Mesendoderm (in vitro differentiated cells): ENCODE measurements at places on chromosomes 11 and 22.

DNA sequence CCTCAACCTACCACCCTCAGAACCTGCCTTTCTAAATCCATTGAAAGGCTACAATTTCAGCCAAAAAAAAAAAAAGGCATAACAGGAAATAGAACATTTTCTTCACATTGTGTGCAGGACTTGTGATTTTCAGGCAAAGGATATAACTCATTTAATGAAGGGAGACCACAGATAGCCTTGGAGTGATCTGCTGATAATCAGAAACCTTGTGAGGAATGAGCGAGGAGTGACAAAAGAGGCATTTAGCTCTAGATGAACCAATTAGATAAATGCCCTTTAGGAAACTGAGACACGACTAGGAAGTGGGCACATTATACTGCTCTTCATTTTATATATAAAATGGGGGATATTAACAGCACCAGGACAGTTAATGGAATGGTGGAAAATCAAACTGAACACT, 216.5 kb upstream of the GRIA4 start:
- DNase-seq = peak; percentile 4

DNA sequence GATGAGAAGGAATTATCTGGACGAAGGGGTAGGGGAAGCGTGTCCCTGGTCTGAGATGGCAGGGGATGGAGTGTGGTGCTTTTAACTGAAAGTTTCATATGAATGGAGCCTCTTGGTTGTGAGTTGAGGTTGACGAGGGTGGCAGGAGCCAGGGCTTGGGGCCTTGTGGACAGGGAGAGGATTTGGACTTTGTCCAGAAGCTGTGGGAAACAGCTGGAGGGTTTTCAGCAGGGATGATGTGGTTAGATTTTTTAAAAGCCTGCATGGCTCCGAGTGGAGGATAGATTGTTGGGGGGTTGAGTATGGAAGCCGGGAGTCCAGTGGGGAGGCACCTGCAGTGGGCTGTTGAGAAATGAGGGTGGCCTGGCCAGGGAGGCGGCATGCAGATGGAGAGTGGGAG, 24.8 kb downstream of the MYO7A start:
- DNase-seq = no peak

DNA sequence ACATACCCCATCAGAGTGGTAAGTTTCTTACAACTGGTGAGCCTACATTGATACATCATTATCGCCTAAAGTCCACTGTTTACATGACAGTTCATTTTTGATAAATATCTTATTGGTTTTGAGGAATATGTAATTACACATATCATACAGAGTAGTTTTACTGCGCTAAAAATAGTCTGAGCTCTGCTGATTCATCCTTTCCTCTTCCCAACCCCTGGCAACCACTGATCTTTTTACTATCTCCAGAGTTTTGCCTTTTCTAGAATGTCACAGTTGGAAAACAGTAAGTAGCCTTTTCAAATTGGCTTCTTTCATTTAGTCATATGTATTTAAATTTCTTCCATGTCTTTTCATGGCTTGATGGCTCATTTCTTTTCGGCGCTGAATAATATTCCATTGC, 112.8 kb downstream of the LARGE1 start:
- no peak for DNase-seq

GRCh38 chr11:33706546-33706945, 5.9 kb upstream of the C11orf91 start:
- no peak for DNase-seq

DNA sequence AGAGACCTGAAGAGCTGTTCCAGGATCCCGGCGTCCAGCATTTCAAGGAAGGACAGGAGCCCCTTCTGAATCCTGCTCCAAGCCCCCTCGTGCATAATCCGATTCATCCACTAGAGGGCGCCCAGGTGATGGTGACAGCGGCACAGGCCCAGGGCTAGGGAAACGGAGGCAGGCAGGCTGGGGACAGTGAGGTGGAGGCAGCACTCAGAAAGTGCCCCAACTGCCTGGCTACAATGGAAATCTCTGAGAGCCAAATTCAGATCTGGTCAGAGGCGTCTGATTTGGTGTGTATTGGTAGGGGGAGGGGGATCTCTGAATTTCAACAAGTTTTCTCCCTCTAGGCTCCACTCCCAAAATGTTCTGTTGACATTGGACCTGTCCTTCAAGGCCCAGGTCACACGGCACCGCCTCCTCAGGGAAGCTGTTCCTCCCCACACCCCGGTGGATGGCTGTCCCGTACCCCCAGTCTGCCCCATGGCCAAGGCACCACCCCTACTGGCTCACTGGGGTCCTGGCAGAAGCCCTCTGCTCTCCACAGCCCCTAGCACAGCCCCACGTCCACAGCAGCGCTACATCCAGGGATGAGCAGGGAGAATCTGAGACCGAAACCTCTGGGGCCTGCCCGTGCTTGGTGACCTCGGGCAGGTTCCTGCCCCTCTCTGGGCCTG, 142.9 kb downstream of the CRYBB2 start:
- peak; percentile 69 for DNase-seq

DNA sequence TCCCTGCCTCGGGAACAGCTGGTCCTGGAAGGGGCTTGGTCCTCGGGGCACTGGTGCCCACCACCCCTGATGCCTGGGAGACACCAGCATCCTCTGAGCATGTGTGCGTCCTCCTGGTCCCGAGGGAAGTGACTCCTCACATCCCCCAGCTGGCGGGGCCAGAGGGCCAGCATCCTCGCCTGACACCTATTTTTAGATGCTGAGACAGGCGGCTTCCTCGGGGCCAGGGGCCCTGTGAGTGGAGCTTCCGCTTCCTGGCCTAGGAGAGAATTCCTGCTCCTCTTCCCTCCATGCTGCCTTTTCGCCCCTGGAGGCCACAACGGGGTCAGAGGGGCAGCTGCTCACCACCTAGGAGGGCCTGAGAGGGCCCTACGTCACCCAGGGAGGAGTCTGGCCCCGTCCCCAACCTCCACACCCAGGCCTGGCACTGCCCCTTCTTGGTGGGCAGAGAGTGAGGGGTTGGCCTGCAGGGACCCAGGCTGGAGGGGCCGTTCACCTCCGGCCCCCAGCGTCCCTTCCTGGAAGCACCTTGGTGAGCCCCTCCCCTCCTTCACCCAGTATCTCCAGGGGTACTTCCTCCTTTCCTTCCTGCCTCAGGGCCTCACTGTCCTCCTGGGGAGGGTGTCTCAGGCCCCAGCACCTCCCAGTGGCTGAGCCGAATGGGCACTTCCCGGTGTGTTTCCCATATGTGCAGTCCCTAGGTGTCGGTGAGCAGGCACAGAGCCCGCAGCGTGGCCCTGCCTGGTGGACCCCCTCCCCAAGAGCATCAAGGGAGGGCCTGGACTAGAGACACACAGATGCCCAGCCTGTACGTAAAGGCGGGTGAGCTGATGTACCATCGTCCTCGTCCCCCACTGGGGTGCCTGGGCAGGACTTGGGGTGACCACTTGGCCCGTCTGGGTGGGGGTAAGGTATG, 6.1 kb downstream of the CD81 start:
- DNase-seq = peak; percentile 53

GRCh38 chr11:118057251-118058145, 19.4 kb upstream of the TMPRSS4 start:
- no peak for DNase-seq

GRCh38 chr11:131284041-131284440, 86.4 kb upstream of the NTM start:
- DNase-seq = no peak

GRCh38 chr22:27626675-27627443, 174.7 kb downstream of the MN1 start:
- peak; percentile 49 for DNase-seq

DNA sequence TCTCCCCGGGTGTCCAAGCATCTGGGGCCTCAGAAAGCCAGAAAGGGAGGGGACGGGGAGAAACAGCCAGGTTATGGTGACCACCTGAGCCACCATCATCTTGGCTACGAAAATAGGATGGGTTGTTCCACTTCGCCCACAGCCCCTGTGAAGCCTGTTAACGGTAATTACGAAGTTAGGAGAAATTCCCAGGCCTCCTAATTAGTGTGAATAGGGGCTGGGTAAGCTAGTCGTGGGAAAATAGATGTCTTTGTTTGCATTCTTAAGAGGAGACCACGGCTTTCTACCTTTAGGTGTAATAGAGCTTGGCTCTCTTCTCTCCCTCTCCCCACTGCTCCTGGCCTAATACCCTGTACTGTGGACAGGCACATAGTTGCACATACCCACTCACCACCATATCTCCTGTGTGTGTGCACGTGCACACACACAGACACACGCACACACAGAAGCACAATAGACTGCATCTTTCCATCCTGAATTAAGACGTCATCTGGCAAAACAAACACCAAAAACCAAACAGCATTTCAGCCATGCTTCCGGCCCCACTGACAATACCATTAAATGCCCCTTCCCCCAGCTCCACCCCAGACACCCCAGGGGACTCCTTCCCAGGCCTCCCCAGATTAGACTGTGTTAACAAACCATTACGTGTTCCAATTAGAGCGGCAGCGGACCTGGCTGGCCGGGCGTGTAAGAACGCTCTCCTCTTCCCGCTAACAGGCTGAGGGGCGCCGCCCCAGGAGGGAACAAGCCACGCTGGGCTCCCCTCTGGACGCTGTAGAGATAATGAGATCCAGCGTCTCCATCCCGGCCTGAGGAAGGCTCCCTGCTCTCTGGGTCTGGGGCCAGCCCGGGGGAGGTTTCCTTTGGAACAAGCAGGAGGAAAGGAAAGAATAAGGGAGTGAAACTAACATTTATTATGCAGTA, 72.8 kb downstream of the TP53I11 start:
- peak; percentile 61 for DNase-seq

- DNase-seq = no peak
These were observed 25.8 kb downstream of the CDPF1 start for GRCh38 chr22:46224044-46224897.

DNA sequence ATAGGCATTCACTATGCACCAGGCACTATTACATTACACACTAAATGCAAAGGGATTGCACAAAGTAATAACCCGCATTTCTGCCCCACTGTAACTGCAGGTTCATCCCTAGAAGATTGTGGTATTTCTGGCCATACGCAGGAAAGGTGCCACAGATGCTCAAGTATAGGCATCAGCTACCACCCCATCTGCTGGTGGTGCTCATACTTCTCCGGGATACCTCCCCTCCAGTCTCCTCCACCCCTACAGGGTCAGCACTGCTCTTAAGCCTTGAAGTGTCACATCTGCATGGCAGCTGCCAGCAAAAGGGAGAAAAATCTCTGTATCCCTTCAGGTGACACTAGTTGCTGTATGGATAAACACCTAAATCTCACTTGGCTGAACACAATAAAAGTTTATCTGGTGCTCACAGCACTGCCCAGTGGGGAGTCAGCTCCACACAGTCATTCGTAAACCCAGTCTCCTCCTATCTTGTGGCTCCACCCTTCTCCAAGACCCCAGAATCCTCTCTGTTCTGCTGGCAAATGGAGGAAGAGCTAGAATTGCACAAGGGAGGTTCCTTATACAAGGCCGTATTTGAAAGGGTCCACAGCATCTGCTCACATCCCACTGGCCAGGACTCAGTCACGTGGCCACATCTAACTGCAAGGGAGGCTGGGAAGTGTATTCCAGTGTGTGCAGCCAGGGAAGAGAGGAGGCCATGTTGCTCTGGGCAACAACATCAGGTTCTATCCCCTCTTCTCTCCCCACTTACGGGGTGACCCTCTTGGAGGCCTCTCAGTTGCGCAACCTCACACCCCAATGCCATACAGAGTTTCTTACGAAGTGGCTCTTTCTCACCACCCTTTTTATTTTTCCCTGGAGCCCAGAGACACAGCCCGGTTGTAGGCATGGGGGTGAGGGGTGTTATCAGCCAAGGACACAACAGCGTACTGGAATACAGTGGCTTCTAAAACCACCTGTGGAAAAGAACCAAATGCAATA, 114.7 kb downstream of the BUD13 start:
- peak; percentile 67 for DNase-seq
